ENCODE measurements at places on chromosomes 2 and 18. TPM values are rescaled to one million over a fixed set of nuclear protein-coding genes. Genes with fewer than 3 reads are reported as not detected.

DNA sequence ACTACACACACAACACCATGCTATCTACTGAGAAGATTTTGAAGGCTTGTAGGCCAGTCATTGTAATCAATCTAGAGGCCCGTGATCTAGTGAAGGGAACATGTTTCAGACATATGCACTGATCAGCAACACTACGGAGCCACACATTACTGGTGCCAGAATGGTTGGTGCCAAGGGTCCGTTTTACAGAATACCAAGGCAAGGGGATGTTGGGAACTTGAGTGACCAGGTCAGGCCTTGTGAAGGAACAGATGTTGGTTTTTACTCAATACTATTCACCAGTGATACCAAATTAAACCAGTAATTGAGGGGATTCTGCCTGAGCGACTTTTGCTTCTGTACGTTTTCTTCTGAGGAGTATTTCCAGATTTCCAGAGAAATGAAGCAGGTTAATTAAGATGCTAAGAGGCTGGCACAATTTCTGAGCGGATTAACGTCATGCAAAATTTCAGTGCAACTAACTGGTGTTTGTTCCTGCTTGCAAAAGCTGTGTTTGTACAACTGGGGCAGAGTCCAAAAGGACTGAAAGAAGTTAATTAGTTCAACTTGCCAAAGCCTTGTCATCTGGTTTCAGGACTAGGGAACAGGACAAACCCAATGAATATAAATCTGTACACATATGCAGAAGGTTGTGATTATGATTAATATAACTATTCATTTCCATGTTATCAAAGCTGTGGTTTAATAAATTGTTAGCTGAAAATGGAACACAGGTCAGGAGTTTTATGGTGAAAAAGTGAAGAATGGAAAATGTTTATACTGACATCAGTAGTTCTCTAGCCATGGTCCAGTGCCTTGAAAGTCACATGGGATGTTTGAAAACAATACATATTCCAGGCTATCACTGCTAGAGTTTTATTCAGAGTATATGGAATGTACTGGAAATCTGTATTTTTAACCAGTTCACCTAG lies 432.1 kb upstream of the DCC start:
- no peak for DNase-seq

DNA sequence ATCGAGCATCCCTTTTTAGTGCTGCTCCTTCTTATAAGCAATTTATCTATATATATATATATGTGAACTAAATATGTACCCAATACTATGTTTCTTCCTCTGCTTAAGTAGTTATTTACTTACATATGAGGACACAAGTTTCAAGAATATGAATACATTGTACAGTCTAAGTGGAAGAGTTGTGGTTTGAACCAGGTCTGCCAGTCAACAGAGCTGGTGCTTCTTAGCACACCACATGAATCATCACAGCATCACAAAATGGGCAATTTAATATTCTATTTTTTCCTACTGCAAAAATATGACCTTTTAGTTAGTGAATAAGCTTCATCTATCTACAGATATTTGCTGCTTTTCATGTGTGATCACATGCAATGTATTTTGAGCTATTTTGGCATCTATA lies 64.4 kb upstream of the SPAG16 start:
- DNase-seq: peak; percentile 43

- DNase-seq: no peak
These were observed 10.5 kb downstream of the SCTR start for GRCh38 chr2:119513832-119514231.

- DNase-seq: no peak
These were observed 134.9 kb upstream of the KYNU start for GRCh38 chr2:142742371-142743214.

DNA sequence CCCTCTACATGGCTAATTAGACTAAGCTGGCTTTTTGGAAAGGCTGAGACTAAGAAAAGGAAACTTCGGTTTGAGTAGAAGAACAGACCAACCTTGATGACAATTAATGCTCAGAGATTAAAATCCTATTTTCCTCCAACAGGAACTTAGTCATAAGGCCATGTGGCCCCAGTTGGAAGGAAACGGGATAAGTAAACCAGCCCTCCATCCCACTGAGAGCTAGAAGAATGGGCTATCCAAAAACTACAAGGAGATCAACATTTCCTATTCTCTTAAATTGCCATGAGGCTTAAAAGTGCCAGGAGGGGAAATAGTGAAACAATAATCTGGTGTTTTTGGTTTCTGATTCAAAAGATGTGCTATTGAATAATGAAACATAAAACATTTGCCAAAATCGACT lies 216.6 kb downstream of the PAX3 start:
- DNase-seq: no peak

DNA sequence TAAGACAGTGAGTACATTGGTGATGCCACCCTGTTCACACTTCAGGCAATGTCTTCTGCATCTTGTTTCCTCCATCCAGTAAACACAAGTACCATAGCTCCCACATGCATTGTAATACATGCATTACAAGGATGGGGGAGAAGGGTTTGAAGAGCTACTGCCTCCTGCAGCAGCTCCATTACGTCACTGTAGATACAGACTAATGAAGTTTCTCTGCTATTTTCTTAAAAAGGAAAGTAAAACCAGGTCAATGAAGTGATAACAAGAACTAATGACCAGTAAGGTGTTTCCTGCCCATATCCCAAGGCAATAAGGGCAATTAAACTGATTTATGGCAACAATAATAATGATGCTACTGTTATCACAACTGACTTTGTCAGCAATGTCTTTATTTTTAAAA lies 18.2 kb upstream of the BBS5 start:
- DNase-seq: no peak

- DNase-seq: no peak
These were observed 175.1 kb downstream of the NCK2 start for GRCh38 chr2:105919826-105920225.

GRCh38 chr2:50878251-50878650 lies 153.7 kb downstream of the NRXN1 start:
- DNase-seq: no peak

DNA sequence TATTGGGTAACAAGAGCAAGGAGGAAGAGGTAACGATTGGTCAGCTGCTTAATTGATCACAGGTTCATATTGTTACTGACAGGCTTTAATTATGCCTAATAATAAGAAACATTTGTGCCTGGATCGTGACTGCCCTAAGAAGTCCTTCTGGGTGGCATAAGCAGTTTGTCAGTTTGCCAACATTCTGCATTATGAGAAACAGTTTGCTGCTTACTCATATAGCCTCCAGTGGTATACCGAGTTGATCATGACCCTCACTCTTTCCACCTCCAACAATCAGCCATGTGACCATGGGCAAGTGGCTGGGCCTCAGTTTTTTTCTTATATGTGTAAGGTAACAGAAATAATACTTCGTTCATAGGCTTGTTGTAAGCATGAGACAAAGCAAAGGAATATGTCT lies 96.6 kb upstream of the CABLES1 start:
- no peak for DNase-seq

DNA sequence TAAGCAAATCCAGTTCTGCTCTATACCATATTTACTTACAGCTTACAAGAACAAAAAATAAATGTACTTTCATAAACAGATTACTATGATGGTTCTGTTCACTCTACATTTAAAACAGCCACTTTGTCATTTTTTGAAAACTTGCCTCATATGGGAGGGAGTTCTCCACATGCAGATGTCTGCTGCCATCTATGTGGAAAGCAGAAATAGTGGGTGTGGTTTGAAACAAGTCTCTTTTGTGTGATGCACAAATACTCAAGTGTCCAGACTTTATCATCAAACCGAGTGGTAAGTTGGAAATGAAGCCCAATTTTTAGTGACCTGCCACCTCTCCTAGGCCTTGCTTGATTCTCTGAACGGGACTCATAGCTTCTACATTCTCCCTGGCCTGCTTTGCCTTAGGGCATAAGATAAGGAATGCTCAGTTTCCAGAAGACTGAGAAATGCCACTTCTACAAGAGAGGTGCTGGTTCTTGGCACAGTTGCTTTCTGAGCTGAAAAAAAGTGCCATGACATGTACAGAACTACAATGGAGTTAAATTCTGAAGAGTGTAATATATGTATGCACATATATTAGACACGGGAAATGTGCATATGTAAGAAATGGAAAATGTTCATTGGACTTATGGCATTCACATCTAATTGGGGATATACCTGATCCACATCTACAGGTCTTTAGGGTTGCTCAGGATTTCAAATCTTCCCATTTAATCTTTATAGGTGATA lies 221.0 kb downstream of the SLC8A1 start:
- no peak for DNase-seq

- peak; percentile 41 for DNase-seq
These were observed 15.5 kb downstream of the DUSP19 start for GRCh38 chr2:183093857-183094657.

The NETO1 gene
- total RNA-seq: under 0.01 TPM

The IL37 gene
- not detected for total RNA-seq

The CTAGE1 gene
- not detected for total RNA-seq

The MATN3 gene
- 2.4 TPM for total RNA-seq

The CRYBA2 gene
- not detected for total RNA-seq

Measured in osteoblast (primary cell).